T-helper 2 cell treated with Interferon-gamma antibody and Interleukin-4, amounts not matched to agents 5 μg/mL and 100 μg/mL, for 36 hours (primary cell): ENCODE measurements at places on chromosomes 1 and 21.

DNA sequence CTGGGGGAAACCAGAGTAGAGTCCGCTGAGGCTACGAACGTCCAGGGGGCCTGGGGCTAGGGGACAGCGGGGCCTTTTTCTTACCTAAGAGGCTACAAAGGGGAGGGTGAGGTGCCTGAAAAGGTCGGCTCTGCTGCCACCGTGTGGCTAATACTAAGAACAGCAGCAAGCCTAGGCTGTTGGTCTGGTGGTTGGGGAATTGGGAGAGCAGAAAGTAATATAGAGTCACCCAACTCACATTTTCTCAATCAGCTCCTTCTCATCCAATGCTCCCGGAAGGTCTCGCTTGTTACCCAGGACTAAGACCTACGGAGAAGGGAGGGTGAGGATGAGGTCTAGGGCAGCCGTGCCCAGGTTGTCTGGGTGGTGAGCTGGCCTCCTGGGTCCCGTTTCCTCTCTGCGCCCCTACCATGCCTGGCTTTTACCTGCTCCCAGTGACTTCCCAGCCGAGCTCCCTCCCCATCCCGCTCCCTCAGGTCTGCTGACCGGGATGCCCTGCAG lies 9.3 kb downstream of the ARL8A start:
- peak; percentile 36 for DNase-seq

DNA sequence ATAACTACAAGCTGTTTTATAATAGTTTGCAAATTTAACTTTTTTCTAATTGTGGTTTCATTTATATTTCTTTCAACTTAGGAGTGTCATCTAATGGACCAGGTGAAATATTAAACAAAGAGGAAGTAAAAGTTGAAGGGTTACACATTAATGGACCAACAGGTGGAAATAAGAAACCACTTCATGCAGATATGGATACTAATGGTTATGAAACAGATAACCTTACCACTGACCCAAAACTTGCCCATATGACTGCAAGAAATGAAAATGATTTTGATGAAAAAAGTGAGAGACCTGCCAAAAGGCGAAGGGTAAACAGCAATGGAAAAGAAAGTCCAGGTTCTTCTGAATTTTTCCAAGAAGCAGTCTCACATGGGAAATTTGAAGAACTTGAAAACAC lies 59.7 kb downstream of the MIER1 start:
- no peak for DNase-seq

- DNase-seq = no peak
These were observed 498.8 kb upstream of the C1orf87 start for GRCh38 chr1:60572378-60572777.

- DNase-seq = no peak
These were observed 89.4 kb upstream of the S1PR1 start for GRCh38 chr1:101147381-101147780.

DNA sequence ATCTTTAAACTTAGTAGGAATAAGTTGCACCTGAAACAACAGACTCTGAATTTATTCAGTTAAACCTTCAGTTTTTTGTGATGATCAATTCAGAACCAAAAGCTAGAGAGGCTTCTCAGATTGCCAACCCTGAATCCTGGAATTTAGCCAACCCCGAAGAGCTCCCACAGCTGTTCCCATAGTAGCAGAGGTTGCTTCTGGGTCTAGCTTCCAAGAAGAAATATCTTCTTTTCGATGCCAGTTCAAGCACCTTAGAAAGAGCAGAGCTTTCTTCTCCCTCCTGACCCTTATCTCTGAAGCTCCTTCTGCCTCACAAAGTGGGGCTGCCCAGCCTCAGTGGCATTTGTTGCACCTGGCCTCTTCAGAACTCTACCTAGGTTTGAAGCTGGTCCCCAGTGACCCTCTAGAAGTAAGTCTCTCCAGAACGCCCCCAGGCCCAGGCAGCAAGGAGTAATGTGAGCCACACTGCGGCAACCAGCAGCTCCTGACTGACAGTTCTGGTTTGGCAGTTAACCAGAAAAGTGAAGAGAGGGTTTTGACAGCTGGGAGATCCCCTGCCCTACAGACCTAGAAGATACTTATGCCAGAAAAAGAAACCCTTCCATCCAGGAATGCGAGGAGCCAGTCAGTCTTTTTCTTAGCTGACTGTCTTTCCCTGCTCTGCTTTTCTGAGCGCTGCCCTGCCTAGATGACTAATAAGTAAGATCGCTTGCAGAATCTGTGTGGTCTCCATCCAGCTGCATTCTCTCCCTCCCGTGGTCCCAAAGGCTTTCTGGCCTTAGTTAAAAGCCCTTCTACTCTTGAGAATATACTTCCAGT lies 165.9 kb downstream of the ADGRL4 start:
- DNase-seq = no peak

DNA sequence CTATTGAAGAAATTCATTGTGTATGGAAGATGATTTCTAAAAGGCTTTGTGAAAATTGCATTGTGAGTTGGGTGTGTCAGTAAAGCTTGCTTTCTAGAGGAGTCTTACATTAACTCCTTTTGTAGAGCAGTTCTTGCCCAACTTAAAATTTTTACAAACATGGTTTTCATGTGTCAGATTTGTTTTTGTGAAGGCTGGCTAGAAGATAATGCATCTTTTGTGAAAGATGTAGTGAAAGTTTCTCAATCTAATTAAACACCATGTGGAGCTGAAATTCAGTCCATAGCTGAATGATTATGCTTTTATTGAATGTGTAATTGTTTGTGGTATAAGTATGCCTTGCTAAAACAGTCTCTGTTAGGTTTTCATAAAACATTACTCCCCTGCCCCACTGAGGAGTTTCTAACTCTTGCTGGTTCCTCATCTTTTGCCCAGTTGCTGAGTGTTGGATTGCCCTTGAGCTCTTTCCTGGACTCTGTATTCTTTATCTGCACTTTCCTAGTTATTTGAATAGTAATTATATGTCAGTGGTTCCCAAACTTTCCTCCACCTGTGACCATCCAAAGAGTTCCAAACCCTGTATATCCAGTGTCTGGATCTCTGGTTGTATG lies 38.0 kb downstream of the KCTD3 start:
- DNase-seq = no peak

DNA sequence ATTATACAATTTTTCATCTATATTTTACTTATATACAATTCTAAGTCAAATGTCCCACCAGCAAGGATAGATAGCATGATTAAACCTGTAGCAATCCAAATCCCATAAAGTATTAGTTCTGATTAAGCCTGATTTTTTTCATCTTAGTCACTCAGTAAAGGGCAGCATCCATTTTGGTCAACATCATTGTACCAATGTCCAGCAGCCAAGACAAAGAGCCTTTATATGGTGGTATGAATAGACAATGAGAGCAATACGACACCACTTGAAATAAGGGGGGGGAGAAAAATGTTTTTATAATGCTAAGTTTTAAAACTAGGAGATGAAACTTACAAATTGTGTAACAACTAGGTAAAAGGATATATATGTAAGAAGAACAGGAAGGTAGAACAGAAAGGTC lies 7.4 kb downstream of the ZNF644 start:
- no peak for DNase-seq

DNA sequence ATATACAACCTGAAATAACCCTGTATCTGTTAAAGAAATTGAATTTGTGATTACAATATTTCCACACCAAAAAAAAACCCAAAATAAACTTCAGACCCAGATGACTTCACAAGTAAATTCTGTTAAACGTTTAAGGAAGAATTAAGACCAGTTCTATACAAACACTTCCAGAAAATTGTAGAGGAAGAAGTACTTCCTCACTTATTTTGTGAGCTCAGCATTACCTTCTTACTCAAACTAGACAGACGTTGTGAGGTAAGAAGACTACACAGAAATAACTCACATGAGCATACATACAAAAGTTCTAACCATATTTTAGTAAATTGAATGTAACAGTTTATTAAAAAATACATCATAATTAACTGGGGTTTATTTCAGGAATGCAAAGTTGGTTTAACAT lies 18.8 kb downstream of the RALGPS2 start:
- no peak for DNase-seq

DNA sequence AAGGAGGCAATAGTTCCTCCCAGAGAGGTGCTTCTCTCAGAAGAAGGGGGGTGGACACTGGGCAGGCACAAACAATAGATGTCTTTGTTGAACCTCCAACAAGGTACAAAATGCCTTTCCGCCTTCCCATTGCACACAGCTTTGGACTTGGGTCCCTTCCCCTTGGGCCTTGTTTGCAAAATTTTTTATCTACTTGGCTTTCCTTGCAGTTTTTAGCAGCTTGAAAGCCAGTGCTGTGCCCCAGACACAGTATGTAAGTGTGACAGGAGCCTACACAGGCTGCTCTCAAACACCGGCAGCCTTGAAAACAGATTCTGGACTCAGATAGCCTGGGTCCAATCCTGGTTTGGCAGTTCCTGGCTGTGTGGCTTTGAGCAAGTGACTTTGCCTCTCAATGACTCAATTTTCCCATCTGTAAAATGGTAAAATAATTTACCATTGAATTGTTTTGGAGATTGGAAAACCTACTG lies 43.0 kb downstream of the ELAPOR1 start:
- no peak for DNase-seq

GRCh38 chr1:168287237-168287664 lies 6.6 kb downstream of the TBX19 start:
- no peak for DNase-seq

GRCh38 chr1:145877923-145878486 lies 7.7 kb downstream of the ANKRD35 start:
- DNase-seq = no peak

- DNase-seq = no peak
These were observed 10.2 kb upstream of the CHI3L2 start for GRCh38 chr1:111217183-111217910.

- DNase-seq = no peak
These were observed 270.3 kb downstream of the RWDD3 start for GRCh38 chr1:95504321-95504720.

DNA sequence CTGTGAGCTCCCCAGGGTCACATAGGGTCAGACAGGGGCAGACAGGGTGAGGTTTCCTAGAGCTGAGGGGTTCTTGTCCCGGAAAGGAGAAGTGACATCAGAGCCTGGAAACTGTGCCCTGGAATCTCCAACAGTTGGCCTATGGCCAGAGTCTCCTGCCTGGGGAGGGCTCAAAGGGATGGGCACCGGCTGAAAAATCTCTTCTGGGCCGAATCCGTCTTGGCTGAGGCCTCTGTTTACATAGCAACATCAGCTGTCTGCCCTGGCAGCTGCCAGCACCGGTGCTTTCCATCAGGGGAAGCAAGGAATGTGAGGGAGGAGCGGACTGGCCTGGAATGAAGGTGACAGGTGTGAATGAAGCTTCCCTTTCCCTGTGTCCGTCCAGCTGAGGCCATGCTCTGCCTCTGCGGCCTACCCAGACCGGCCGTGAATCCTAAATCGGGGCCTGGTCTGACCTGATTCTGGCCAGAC lies 30.7 kb downstream of the VASH2 start:
- DNase-seq = no peak

GRCh38 chr21:41447356-41447755 lies 21.3 kb downstream of the MX1 start:
- DNase-seq = no peak

GRCh38 chr1:75797606-75798216 lies 1.0 kb downstream of the MSH4 start:
- DNase-seq = no peak

- peak; percentile 81 for DNase-seq
These were observed 106.4 kb downstream of the TBX19 start for GRCh38 chr1:168386949-168387586.

DNA sequence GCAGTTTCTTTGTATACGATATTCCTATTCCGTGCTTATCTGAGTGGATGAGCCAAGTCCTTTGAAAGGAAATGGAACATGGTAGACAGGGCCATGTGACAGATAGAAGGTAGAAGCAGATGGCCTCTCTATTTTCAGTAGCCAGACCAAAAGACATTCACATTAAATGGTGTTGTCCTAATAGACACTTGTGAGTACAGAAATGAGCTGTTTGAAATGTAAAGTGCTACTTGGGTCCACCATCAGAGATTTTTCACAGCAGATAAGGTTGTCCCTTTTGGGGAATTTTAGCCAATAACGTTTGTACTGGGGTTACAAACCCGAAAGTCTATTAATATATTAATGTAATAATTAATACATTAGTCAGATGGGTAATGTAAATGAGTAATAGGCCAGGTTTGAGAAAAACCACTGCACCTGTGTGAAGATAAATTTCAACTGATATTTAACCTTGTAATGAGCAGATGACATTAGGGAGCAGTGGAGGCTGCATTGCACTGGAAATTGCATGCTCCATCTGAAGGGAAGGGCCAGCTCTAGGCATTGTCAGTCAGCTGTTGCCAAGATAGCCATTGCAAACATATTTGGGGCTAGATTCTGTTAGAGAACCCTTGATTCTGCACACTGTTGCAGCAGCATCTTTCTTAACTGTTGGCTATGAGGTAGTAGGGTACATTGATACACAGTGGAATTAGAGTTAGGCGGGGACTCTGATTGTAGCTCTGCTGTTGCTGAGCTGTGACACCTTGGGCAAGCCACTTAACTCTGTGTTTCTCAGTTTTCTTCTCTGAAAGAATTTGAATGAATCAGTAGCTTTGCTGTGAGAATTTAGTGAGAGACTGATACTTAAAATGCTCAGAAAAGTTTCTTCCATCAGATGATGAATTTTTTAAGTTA lies 43.8 kb downstream of the FGGY start:
- DNase-seq = no peak

GRCh38 chr1:241208910-241209379 lies 148.1 kb downstream of the RGS7 start:
- no peak for DNase-seq

DNA sequence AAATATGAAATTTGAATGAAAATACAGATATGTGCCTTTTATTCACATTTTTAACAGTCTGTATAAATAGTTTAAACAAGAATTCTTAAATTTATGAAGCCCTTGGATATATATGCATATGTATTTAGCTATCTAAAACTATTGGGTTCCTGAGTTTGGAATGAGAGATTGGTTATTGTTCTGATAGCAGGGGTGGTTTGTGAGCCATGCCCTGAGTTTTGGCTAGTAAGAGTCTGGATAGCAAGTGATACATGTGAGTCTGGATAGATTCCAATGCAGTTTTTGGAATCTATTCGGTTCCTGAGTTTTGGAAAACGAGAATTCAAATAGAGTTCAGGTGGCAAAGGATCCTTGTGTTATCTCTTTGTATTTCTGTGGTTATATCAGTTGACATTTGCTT lies 2.8 kb downstream of the MAN1A2 start:
- no peak for DNase-seq

GRCh38 chr1:32878637-32879041 lies 7.7 kb upstream of the HPCA start:
- DNase-seq = no peak

GRCh38 chr1:61851849-61852669 lies 109.8 kb downstream of the PATJ start:
- no peak for DNase-seq

DNA sequence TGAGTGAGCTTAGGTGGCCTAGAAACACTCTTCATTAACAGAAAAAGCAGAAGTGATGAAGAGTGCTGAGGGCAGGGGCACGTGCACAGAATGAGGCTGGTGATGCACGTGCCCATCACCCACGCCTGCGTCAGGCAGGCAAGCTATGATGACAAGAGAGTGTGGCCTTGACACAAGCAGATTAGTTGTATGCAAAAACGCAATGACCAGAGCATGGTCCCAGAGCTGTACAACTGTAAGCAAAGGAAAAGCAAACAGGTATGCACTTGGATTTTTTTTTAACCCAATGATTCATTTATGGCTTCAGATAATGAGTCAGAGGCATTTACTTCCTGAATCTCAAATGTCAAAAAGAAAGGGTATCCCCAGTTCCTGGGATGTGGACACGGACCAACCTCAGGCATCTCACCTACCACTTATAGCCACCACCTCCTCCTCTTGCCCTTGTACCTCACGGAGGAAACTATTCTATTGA lies 9.1 kb upstream of the TMEM61 start:
- DNase-seq = no peak

- no peak for DNase-seq
These were observed 16.6 kb downstream of the SLC1A7 start for GRCh38 chr1:53125623-53126360.
